ENCODE measurements at places on chromosomes 1 and 21.

DNA sequence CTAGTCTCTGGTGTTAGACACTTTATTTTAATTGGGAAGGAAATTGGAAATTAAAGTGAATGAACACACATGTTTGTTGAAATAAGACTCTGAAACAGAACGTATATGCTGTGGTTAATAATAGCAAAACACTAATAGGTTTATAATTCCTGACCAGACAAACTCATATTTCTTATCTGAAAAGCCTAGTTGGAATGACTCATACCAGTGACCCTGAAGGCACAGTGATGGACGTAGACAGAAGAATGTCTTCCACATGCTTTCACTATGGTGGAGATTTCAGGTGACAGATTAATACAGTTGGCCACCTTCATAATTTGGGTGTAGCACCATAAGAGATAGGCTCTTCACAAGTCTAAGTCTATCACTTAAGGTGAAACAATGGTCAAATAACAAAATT is 83.0 kb upstream of the COL11A1 start:
- DNase-seq: no peak

GRCh38 chr1:89598450-89599331 is 34.2 kb upstream of the LRRC8C start:
- DNase-seq: no peak

- DNase-seq: peak; percentile 69
These were observed 81.8 kb downstream of the RUNX3 start for GRCh38 chr1:24847995-24848881.

DNA sequence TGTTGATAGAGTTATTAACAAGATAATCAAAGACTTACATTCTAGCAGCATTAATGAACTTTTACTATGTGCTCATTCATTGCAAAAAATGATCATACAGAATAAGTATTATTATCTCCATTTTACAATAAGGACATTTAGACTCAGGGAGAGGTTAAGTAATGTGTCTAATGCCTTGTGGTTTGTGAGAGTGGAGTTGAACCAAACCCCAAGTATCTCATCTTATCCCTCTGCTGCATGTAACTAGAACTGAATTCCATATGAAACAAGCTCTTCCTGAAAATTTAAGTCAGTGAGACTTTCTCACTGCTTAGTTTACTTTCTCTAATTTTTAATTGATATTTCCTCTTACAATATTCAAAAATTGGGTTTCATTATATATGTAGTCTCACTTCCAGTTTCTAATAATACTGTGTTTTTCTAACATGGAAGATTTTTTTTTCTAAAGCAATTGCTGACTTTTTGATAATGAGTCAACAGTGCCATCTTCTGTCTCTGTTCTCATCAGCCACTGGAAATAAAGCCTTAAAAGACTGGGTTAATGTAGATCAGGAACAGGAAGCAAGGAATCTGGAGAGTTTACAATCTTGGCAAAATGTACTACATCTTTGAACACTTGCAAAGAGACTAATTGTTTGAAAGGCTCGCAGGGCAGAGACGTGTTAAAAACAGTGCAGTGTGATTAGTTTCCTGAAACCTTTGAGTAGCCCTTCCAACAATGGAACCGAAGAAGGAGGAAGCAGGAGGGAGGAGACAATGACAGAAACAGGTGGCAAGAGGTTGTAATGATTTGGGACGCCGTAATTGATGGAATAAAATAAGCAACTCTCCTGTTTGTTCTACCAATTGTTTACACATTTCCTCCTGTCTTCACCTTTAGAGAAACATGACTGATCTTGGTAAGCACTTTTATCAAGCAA is 567.6 kb downstream of the MRPL39 start:
- DNase-seq: no peak

DNA sequence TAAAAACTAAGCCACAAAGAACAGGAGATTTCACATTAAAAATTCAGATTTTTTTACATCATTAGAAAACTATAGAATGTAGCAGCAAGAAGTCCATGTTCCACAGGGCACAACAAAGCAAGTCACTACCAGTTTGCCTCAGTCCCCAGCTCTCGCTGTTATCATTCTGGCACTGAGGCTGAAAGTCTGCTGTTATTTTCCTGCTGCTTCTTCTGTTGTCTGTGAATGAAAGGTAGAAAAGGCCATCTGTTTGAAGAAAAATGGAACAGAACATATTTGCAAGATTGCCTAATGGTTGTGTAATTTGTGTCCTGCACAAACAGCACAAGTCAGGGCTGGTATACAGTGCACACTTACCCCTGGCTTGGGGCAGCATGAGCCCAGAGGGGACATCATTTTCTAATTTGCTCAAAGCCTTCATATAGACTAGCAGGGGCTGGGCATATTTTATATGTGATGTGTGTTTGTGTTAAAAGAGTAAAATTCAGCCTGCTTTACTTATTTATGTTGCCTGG is 105.6 kb upstream of the COG2 start:
- DNase-seq: no peak

DNA sequence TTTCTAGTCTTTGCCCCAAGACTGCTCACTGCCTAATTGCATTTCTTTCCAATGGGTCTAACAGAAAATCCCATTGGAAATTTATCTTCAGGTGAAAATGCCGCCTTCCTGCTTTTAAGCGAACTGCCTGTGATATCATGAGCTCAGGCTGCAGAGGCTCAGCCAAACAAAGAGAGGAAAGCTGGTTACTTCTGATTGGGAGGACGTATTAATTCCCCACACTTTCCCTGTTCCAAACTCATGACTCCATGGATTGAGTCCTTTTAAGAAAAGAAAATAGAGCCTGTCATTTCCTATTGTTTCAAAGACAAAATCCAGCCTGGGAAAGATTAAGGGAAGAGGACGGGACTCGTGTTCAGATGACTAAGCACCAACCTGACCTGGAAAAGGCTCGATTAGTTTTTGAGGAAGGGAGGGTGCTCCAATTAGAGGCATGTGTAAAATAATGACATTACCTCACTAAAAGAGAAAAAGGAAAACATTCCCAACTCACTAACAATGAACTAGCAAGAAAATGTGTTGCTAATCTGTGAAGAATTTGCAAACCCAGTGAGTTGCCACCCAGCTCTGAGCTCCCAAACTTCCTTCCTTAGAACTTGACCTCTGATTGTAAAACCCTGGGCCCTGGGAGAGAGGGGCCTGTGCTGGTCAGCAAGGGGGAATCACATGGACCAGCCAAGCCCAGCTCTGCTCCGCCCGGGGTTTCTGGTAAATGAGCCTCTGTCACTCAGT is 61.2 kb downstream of the TCP10L start:
- no peak for DNase-seq

DNA sequence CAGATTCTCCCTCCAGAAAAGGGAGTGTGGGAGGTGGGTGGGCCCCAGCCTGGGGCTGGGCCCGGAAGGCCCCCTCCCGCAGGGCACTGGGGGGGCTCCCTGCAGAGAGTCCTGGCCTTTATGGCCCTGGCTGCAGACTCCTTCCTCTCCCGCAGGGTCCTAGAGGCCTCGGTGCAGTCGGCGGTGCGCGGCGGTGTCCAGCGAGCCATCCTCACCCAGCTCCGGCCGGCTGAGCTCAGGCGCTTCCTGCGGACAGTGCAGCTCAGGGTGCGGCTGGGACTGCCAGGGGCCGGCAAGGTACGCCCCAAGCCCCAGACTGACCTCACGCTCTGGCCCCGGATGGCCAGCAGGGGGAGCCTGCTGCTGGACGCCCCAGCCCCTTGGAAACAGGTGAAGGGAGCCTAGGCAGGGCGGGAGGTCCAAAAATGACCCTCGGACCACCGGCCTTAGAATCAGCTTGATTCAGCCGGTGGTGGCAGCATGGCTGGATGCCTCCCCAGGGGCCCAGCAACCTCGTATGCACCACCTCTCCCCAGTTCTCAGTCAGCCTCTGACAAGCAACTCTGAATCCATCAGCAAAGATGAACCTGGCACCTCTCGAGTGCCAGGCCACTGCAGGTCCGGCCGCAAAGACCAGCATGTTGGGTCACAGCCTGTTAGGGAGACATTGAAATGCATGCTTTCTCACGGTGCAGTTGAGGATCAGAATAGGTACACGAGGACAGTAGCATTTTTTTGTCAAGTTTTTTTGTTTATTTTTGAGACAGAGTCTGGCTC is 20.6 kb downstream of the MTHFR start:
- no peak for DNase-seq

DNA sequence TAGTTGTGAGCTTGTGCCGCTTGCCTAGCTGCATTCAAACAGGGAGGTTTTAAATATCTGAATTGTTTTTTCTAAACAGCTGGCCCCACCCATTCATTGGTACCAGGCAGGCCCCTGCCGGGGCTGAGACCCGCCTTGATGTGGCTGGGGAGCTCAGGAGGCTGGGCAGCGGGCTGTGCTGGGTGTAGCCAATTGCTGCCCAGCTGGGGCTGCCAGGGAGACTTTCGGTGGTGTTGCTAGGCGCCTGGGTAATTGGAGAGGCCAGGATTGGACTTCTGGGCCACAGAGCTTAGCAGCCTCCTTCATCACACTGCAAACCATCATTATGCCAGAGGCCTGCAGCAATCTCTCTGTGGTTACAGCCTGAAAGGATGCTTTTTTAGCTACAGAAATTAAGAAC is 12.2 kb downstream of the RHBDL2 start:
- DNase-seq: no peak

- peak; percentile 29 for DNase-seq
These were observed 690 bp downstream of the C1orf216 start for GRCh38 chr1:35717911-35718476.

DNA sequence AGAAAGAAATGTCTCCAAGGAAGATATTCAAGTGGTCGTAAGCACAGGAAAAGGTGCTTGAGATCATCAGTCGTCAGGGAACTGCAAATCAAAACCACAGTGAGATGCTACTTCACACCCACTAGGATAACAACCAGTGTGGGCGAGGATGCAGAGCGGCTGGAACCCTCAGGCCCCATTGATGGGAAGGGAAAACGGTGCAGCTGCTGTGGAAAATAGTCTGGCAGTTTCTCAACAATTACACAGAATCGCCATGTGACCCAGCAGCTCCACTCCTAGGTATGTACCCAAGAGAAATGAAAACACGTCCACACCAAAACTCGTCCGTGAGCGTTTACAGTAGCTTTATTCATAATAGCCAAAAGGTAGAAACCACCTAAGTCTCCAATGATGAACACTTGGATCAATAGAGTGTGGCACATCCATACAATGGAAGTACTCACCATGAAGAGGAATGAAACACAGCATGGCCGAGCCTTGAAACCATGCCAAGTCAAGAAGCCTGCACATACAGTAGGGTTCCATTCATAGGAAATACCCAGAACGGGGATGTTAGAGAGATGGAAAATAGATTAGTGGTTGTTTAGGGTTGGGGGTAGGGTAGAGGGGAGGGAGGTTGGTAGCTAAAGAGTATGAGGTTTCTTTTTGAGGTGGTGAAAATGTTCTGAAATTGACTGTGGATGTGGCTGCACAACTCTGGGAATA is 6.1 kb downstream of the DFFB start:
- peak; percentile 61 for DNase-seq

GRCh38 chr1:171220581-171221054 is 27.7 kb upstream of the FMO1 start:
- DNase-seq: no peak

GRCh38 chr1:23462766-23463165 is 21.2 kb downstream of the ASAP3 start:
- no peak for DNase-seq

- no peak for DNase-seq
These were observed 131.5 kb downstream of the PLPP3 start for GRCh38 chr1:56447823-56448222.

DNA sequence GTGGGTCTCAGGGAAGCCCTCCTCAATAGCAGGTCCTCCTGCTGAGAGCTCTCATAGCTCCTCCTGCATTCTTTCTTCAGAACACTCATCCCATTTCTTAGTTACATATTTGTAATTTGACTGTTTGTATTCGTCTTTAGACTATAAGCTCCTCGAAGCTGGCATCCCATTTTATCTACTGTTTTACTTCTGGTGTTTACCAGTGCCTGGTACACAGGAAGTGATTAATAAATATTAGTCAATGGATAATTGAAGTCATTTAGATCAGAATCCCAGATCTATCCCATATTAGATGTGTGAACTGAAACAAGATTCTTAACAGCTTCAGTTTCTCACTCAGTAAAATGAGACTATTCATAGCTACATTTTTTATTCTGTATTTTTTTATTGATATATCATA is 88.7 kb downstream of the PLPP3 start:
- DNase-seq: no peak

- DNase-seq: no peak
These were observed 49.2 kb upstream of the CRB1 start for GRCh38 chr1:197218857-197219256.

DNA sequence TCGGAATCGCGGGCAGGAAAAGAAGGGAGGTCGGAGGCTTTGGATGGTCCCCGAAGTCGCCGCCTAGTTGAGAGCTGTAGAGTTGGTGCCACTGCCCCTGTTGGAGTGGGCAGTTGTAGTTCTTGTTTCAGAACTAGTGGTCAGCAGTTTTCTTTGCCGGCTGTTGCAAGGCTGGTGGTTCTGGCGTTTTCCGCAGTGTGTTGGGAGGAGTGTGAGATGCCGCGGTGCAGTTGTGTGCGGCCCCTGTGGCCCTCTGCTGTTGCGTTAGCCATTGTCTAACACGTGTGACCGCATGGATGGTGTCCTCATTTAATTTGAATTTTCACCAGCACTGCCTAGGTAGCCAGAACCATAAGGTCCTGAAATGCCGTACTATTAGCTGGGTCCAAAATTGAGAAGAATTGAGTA is 1.4 kb downstream of the ARF1 start:
- DNase-seq: no peak

DNA sequence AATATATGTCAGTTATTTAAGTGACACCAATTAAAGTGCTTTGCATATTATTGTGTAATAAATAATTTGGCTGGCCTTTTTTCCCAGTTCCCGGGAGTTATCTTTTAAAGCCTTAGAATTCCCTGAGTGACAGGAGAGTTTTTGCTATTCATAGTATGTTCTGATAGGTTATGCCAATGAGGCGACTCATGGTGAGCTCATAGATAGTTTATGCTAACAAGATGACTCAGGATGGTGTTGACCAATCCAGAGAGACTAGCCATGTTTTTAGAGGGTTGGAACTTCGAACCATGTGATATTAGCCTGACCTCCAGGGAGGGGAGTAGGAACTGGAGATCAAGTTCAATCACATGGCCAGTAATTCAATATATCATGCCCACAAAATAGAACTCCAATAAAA is 310.8 kb downstream of the USP25 start:
- DNase-seq: no peak

DNA sequence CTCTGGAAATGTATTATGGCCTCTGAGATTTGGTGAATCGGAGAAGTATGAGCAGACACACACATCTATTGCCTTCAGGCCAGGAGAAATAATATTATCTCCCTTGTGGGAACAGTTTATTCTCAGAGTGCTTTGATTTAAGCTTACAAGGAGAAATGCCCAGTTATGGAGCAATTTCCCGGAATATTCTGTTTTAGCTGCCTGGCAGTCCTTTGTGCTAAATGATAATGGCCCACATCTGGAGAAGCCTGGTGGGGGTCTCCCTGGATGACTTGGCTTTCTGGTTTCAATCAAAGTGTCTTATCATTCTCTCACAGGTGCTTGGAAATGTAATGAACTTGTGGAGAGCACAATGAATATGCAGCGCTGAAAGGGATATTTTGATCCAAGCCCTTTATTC is 389.6 kb upstream of the USP24 start:
- no peak for DNase-seq

Measured in DMS79 (cell line).